ENCODE measurements at places on chromosomes 12 and 14.

DNA sequence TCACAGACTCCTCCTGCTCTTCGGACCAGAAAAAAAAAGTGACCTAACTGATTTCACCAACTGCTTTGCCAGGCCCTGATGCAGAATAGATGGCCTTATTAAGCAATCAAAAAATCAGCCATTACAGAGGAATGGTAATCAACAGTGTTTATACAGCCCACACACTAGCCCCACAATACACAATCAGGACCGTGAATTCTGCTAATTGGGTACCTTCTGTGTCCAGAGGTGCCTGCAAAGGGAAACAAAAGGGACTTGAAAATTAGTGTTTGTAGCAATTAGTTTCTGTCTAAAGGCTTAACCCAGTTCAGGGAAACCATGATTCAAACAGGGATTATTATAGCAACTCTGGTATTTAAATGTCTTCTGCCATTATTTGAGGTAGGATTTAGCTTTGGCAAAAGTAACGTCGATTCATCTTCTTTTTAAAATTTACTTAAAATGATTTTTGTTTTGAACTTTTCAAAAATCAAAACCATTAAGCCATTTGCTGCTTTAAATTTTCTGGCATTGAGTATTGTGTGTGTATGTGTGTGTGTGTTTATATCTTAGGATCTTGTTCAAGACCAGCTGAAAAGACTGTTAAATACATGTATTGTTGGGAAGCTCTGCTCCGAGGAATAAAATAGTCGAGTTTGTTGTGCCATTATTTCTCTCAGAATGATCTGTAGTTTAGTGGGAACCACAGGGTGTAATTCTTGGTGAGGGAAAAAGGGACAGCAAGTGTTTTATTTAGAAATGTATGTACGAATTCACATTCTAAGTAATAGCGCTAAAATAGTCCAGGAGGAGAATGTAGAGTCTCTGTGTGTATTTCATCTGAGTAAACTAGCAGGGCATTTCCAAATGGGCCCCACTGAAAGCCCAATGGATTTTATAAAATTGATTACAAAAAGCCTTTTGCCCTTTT is 156.1 kb downstream of the PTCSC3 start:
- DNase-seq, result no peak

GRCh38 chr14:105492031-105492970 is 1.3 kb downstream of the TEDC1 start:
- DNase-seq, result no peak

- no peak for DNase-seq
Observed at GRCh38 chr12:124623344-124624035, 56.1 kb upstream of the NCOR2 start.

GRCh38 chr14:89537911-89538310 is 120.9 kb upstream of the FOXN3 start:
- DNase-seq, result no peak

DNA sequence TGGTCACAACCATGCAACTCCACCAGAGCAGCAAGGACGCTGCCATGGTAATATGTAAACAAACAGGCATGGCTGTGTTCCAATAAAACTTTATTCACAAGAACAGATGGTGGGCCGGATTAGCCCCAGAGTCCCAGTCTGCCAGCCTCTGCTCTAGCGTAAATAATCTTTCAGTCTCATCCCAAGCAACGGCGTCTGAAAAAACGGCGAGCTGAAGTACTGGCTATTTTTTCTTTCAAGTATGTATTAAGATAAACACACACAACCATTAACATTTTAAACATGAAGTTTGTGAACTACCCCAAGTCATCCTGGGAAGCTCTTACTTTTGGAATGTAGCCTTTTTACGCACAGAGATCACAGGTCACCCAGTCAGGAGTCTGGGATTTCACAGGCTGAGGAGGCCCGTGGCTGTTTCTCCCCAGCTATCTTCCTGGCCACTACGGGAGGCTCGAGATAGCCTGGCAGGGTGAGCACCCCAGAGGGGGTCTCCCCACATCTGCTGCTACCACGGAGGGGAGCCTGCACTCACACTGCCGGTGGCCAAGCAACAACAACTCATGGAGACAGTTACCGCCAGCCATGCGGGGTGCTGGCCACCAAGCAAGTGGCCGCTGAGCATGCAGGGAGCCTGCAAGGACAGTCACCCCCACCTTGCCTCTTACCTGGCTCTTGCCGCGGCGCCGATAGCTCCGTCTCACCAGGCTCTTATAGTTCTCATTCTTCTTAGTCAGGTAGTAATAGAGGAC is 124.6 kb downstream of the RFLNA start:
- no peak for DNase-seq

DNA sequence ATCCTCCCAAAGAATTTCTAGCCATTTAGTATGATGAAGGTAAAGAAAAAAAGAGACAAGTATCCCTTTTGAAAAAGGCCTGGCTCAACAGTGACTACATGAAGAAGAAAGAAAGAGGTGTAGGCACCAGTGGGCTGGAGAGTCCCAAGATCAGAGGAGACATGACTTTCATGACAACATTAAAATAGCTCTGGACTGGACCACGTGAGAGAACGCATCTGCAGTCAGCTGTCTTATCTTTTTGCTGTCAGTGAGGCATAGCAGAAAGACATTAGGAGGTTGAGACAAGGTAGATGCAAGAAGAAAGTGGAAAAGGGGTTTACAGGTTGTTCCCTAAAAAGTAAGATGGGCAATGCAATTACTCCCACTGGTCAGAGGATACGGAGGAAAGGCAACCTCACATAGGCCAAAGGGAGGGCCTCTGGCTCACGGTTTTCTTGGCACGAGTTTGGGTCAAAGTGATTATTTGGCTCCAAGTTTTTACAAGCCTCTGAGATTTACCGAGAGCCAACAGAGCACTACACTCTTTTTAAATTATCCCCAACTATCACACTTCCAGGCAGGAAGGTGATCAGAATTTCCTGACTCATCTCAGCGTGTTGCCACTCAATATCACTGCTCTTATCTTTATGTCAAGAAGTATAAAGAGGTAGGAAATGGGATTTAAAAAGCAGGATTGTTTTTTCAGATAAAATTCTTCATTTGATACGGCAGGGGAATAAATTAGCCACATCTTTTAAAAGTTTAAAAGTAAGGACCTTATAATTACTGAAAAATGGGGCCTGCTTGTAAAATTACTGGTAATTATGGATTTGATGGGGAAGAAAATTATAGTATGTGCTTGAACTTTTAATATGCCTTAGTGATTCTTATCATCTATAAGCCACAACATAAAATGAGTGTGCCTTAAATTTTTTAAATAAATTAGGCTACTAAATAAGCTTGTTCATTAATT is 29.2 kb downstream of the TMTC1 start:
- no peak for DNase-seq
